ENCODE measurements at places on chromosomes 7 and 10. TPM values are rescaled to one million over a fixed set of nuclear protein-coding genes. Genes with fewer than 3 reads are reported as not detected.

Gene KIAA1217
- 7.5 TPM for total RNA-seq

Gene BAMBI
- total RNA-seq = 2.4 TPM

Gene OR2A1
- not detected for total RNA-seq

Gene HBP1
- total RNA-seq = 207 TPM

Gene TFPI2
- total RNA-seq = 152 TPM

Gene BBIP1
- 29.7 TPM for total RNA-seq

Gene RPEL1
- total RNA-seq = 0.17 TPM

Gene C10orf53
- total RNA-seq = not detected

Gene PDGFA
- total RNA-seq = 100 TPM

Gene PTPRZ1
- total RNA-seq = under 0.01 TPM

Gene H2BK1
- not detected for total RNA-seq

All from dermis blood vessel endothelial cell (primary cell).